ENCODE measurements at places on chromosomes 11 and 22. TPM values are rescaled to one million over a fixed set of nuclear protein-coding genes. Genes with fewer than 3 reads are reported as not detected.

The OR10D3 gene
- total RNA-seq = not detected

GRCh38 chr22:27238935-27239510 is 562.5 kb downstream of the MN1 start:
- no peak overlapping the region for H3K4me3 ChIP-seq
- no peak overlapping the region for H3K27ac ChIP-seq
- no peaks in the 10 kb centered on the region for H3K4me1 ChIP-seq

GRCh38 chr22:24117942-24118341 is 63.3 kb upstream of the SUSD2 start:
- no peak overlapping the region for H3K4me3 ChIP-seq
- peaks cover 38% of the 10 kb centered on the region for H3K36me3 ChIP-seq
- no peak for DNase-seq
- no peaks in the 10 kb centered on the region for H3K27me3 ChIP-seq
- no peak overlapping the region for H3K27ac ChIP-seq

DNA sequence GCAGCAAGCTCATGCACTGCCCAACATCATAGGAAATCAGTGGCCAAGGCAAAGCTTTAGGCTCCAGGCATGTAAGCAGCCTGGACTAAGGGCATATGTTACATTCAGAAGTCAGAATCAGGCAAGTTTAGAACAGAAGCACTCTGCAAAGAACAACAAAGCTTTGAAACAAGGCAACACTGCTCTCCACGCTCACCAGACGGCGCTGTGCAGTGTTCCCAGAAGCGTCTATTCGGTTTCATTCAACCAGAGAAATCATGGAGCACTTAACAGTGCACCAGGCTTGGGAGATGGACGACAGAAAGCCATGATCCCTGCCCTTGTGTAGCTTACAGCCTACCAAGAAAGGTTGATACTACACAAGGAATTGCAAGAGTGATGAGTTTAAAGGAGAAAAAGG is 555.8 kb downstream of the BUD13 start:
- no peak for DNase-seq
- no peaks in the 10 kb centered on the region for H3K27me3 ChIP-seq
- H3K4me1 ChIP-seq = no peaks in the 10 kb centered on the region

- H3K36me3 ChIP-seq = no peaks in the 10 kb centered on the region
- DNase-seq = peak; percentile 67
- peak within 1 kb of the TSS; percentile 60 for H3K4me3 ChIP-seq
- peaks cover 14% of the 10 kb centered on the region for H3K4me1 ChIP-seq
Measured at GRCh38 chr11:2928605-2929530, at the start of gene PHLDA2. Gene PHLDA2, minus strand, starts transcription at chr11:2929420. Its CDS starts 56 bp downstream, at chr11:2929364.

Data from lung (tissue), 17 donors.